Non-pigmented ciliary epithelial cell (primary cell): ENCODE measurements at places on chromosomes 1 and 21.

GRCh38 chr1:147603986-147604385, 62.7 kb downstream of the BCL9 start:
- DNase-seq, result no peak

DNA sequence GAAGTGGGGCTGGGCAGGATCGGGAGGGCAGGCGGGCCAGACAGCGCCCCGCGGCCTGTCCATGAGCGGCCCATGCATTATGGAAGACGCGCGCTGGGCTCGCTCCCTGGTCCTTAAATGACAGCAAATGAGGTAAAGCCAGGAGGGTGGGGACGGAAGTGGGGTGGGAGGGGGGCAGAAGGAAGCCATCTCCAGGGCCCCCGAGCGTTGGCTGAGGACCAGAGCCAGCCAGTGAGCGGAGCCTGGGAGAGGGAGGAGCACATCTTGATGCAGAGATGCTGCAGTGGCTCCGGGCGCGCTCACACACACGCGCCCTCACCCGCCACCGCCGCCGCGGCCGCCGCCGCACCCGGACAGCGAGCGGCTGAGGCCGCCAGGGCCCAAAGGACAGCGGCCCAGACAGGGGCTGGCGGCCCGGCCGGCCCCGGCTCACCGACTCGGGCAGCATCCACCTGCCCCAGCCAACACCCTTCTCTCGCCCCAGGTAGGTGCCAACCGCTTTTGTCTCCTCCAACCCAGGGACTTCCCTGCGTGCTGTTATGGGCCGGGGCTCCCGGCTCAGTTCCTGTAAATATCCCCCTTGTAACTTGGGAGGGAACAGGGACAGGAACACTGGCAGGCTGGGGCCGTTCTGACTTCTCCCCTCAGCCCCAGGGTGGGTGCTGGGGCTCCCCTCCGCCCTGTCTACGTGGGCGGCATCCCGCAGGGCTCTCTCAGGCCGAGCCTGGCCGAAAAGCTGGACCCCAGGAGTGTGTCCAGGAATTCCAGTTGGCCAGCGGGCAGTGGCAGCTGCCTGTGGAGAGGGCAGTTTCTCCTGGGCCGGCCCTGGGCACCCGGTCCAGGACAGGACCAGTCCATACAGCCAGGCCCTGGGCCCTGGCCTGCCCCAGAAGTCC, at the start of gene CNTN2:
Gene CNTN2, plus strand, starts transcription at position 302 of the 896 bp plus-strand sequence. CDS start 9,974 bp downstream, outside the sequence.
- no peak for DNase-seq

DNA sequence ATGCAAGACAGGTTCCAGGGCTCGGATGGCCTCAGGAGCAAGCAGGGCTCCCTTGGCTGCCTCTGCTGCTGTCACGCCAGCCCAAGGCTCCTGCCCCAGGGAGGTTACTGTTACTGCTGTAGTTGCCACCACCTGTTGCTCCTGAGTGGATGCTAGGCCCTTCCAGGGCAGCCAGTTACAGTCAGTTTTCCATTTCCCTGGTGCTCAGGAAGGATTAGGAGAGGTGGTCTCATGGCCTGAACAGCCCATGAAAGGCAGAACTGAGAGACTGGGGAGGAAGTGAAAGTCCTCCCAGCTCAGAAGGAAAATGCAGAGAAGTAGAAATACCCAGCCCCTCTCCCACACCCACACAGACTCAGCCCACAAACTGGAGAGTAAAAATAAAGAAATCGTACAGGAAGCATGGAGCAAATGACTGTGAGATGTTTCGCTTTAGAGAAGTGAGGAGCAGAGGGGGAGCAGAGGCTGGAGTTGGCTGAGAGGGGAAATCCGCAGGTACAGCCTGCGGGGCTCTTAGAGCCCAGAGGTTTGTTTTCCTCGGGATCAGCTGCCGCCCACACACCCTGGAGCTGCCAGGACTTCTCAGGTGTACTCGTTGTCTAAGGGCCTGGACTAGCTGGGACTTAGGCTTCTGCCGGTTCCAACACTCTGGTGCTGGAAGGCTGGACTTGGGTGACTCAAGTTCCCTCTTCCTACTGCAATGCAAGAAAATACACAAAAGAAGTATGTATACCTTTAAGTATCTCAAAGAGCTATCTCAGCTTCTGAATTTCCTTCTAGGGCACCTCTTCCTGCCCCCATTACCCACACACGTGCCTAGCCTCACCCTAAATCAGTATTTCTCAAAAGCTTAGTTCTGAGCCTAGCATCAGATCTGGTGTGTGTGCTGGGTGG, 2.3 kb downstream of the IL6R start:
- no peak for DNase-seq

DNA sequence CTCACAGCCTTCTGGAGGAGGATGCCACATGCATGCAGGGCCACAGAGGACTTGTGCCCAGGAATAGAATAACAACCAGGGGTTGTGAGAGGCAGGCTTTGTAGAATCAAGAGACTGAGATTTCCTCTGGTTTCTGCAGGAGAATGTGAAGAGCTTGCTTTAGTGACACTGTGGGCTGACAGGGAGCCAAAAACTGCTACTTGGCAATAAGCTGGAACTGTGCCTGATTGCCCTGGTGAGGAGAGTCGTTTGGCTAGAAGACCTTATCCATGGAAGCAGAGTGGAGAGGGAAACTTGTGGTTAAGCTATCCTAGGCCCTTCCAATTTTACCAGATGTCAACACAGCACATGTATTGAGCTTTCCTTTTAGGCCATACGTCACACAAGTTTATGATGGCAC, 902.1 kb downstream of the MRPL39 start:
- DNase-seq, result no peak

DNA sequence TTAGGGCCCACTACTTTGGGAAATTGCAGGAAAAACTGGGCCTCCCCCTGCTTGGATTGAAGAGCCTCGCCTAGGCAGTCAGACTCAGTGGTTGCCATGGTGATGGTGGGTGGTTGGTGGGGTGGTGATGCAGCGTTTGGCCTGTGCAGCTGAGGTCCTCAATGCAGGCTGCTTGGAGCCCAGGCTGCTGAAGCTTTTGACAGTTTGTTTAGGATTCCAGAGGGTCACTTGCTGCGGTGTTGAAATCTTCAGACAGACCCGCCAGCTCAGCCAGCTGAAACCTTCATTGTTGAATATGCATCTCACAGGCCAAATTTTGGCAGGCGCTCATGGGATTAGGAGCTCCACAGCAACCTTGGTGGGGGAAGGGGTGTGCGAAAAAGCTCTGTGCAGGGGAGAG, 67.9 kb downstream of the CACNA1E start:
- no peak for DNase-seq

GRCh38 chr1:54352755-54353154, 53.4 kb downstream of the SSBP3 start:
- no peak for DNase-seq

- no peak for DNase-seq
Observed at GRCh38 chr1:219105893-219106292, 67.8 kb upstream of the LYPLAL1 start.

DNA sequence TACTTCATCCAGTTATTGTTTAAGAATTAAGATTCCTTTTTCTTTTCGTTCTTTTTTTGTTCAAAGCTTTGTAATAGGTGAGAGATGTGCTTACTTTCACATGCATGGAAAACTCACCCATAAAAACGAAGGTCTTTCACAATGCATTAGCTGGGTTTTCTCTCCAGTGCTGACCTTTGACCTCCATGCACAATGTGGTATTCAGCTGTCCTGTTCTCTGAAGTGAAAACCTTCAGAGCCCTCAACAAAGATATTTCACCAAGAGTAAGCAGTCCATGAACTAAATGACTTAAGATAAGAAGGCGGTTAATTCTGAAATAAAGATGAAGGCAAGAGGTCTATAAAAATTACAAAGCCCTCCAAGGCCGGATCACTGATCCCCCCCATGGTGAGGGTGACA, 77.1 kb upstream of the IPO9 start:
- DNase-seq, result no peak

DNA sequence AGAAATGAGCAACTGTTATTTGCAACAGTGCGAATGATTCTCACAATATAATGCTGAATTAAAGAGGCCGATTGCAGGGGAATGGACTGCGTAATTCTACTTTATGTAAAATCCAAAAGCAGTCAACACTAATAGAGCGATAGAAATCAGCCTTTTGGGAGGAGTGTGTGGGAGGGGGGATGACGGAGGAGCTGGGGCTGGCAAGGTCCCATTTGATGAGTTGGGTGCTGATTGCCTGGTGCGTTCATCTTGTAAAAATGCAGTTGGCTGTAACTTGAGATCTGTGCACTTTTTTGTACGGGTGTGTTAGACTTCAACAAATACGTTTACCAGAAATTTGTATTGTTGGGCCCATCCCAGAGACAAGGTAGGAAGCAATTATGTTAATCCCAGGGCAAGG, 20.7 kb downstream of the TNFRSF8 start:
- DNase-seq, result no peak

DNA sequence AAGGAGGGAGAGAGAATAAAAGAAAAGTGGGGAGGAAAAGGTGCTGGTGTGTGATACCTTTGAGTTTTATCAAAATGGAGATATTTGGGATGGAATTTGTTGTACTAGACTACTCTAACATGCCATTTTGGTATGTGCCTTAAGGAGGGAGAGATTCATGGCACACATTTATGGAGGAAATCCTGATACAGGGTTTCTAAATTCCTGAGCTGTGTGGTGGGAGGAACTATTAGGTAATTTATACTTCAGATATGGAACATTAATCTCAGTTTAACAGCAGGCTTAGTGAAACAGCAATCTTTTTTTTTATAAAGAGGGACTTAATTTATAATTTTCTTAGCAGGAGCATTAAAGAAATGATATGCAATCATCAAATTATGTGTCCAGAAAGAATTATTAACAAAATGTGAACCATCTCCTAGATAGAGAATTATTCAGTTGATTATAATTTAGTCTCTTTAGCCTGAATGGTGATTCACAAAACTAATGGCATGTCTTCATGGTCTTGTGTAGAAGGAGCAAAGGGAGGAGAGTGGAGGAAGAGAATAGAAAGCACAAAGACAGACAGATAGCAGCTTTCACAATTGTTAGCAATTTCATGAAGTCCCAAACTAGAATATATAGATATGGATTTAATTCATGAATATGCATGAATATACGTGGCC, 301.6 kb downstream of the HLX start:
- DNase-seq, result no peak

DNA sequence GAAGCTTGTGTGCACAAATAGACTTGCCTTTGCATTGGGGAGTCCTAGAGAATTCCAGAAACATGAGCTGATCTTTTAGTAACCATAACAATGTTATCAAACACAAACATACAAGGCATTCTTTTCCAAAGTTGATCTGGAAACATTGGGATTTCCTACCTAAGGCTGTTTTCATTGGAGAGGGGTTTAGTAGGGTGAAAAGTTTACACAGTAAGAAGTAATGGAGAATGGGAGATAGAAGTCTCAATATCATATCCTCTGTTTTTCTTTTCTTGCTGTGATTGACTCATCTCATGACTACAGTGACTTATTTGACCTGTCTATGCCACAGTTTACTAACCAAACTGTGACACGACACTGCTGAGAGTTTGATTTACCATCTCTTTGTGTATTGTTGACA, 65.6 kb upstream of the PLA2G4A start:
- peak; percentile 79 for DNase-seq

DNA sequence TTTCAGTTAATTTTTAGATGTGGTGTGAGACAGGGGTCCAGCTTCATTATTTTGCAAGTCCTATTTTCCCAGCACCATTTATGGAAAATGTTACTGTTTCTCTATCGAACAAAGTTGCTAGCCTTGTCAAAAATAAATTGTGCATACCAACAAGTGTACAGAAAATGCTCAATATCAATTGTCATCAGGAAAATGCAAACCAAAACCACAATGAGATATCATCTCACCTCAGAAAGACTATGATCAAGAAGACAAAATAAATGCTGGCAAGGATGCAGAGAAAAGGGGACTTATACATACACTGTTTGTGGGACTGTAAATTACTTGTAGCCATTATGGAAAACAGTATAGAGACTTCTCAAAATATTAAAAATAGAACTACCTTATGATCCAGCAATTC, 54.8 kb downstream of the VCAM1 start:
- no peak for DNase-seq

DNA sequence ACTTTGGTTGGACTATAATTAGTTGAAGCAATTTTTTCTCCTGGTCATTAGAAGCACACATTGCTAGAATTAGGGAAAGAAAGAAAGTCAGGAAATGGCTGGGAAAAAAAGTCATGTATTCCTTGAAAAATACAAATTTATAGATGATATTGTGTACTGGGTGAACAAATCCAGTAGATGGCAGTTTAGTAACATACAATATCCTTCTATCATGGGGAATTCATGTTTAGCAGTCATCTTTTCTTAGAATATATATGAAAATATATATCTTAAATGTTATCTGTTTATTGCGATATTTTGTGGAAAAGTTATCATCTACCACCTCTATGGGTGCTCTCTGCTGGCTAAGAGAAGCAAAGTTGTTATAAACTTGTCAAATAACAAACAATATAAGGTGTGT, 13.1 kb upstream of the ZRANB2 start:
- no peak for DNase-seq

- DNase-seq, result no peak
Observed at GRCh38 chr1:226082959-226083301, 20.4 kb downstream of the H3-3A start.

GRCh38 chr1:204564835-204565234, 48.6 kb downstream of the MDM4 start:
- DNase-seq, result no peak

- no peak for DNase-seq
Observed at GRCh38 chr1:61579802-61580201, 145.1 kb downstream of the TM2D1 start.

- no peak for DNase-seq
Observed at GRCh38 chr1:227304665-227305064, 13.6 kb downstream of the CDC42BPA start.

DNA sequence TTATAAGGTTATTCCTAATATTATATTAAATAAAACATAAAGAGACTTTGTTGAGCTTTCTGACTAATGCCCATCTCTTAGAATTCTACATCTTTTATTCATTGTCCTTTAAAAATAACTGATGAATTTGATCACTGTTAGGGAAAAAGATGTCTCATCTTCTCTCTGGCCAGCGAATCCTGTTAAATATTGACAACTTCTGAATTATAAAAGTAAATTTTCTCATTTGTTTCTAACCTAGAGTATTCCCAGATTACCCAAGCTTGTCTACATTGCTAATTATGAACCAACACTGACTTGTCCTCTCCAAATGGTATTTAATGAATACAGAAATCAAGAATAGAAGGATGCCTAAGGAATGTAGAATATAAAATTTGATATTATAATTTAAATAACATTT, 24.8 kb upstream of the KCTD3 start:
- DNase-seq, result no peak

- no peak for DNase-seq
Observed at GRCh38 chr1:207826557-207827487, 75.0 kb downstream of the CD46 start.

GRCh38 chr1:178127482-178128191, 33.7 kb downstream of the RASAL2 start:
- DNase-seq, result no peak
